ENCODE measurements at places on chromosomes 12 and 14.
A peak's percentile ranks its signal among the peaks of the same experiment; 100 is the strongest.

DNA sequence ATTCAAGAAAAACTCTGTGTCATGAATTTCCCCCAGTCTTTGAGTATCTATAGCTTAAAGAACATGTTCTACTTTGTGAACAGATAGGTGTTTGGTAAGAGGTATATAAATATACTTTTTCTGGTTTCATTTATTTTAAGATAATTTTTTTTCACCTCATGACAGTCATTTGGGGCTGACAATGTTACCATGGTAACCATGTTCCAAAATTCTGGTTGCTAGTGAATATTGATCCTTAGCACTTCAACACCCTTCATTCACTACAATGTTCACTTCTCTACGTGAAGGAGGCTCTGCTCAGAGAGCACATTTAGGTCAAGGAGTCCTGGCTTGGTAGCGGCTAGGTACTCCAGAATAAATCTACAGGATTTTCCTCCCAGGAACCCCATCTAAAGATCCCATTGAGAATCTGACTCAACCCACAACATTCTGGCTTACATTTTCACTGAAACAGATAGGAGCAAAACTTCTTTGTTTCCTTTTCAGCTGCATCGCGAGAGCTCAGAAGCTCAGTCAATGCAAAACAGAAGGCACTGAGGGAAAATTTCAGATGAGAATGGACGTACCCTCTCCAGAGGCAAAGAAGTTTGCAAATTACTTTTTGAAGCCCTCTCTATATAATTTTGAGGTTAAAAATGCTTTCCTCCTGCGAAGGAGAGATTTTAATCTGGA, 93.6 kb downstream of the ARF6 start:
- no peak for DNase-seq

GRCh38 chr12:83408851-83409250, 722.1 kb downstream of the TMTC2 start:
- no peak for DNase-seq

GRCh38 chr12:124082687-124083086, 109.7 kb downstream of the ZNF664 start:
- DNase-seq: no peak

DNA sequence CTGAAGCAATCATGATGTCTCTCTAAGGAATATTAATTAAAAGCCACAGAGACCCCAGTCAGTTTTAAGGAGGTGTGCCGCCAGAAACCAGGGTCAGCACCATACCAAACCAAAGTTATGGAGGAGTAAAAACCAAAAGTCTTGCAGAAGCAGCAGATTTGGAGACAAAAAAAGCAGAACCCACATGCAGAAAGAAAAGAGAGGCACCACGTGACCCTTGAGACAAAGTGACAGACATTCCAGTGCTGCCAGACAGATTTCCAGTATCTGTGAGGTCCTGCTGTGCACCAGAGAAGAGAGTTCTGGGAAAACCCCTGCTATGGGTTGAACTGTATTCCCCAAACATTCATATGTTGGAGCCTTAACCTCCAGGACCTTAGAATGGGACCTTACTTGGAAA, 59.7 kb downstream of the CAPZA3 start:
- DNase-seq: no peak

GRCh38 chr14:55803873-55804553, 224.0 kb downstream of the KTN1 start:
- no peak for DNase-seq

GRCh38 chr12:90484094-90484493, 470.9 kb downstream of the CCER1 start:
- DNase-seq: no peak

- peak; percentile 31 for DNase-seq
Measured at GRCh38 chr12:119989361-119989730, 310 bp downstream of the BICDL1 start.

- no peak for DNase-seq
Measured at GRCh38 chr12:116933091-116933490, 22.3 kb downstream of the FBXW8 start.

DNA sequence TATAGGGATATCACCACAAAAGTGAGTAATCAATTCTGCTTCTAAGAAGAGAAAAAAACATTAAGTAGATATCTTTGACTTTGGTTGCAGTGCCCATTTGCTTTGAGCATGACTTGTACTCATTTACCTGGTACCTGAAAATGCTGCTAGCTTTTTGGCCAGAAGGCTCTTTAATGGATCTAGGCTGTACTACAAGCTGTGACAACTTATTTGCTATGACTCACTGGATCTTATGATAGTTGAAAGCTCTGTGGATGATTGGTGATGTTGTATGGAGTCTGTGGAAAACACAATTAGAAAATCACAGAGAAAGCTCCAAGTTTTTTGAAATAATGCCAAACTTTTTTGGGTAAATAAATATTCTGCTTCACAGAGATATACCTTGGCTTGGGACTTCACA, 960.9 kb upstream of the FBXO33 start:
- DNase-seq: no peak

DNA sequence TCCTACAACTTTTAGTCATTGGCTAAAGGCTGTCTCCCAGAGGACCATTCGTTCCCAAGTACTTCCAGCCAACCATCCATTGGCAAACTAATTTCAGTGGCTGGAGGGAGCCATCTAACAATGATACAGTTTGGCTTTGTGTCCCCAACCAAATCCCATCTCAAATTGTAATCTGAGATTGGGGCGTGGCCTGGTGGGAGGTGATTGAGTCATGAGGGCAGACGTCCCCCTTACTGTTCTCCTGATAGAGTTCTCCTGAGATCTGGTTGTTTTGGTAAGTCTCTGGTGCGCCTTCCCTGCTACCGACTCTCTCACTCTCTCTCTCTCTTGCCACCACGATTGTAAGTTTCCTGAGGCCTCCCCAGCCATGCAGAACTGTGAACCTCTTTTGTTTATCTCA, 99.7 kb upstream of the FUT8 start:
- no peak for DNase-seq

- DNase-seq: no peak
Measured at GRCh38 chr12:111570084-111570961, 28.8 kb downstream of the ATXN2 start.

GRCh38 chr14:104537613-104537988, 42.0 kb upstream of the C14orf180 start:
- no peak for DNase-seq

DNA sequence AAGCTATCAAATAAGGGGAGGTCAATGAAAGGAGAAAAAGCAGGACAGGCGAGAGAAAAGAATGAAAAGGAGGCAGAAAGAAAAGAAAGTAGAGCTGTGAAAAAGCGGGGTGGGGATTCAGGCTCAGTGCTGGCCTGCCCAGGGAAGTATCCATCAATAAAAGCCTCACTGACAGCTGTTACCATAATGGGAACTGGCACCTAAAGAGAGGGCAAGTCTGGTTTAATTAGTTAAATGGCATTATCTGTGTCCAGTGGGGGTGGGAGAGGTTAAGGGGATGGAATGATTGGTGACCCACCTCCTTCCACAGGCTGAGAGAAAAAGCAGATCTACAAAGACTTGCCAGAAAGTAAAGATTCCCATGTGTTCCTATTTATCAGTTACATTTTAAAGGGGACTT, 7.4 kb downstream of the SALL2 start:
- DNase-seq: no peak

- DNase-seq: no peak
Measured at GRCh38 chr12:79452906-79453305, 237.9 kb downstream of the PAWR start.

DNA sequence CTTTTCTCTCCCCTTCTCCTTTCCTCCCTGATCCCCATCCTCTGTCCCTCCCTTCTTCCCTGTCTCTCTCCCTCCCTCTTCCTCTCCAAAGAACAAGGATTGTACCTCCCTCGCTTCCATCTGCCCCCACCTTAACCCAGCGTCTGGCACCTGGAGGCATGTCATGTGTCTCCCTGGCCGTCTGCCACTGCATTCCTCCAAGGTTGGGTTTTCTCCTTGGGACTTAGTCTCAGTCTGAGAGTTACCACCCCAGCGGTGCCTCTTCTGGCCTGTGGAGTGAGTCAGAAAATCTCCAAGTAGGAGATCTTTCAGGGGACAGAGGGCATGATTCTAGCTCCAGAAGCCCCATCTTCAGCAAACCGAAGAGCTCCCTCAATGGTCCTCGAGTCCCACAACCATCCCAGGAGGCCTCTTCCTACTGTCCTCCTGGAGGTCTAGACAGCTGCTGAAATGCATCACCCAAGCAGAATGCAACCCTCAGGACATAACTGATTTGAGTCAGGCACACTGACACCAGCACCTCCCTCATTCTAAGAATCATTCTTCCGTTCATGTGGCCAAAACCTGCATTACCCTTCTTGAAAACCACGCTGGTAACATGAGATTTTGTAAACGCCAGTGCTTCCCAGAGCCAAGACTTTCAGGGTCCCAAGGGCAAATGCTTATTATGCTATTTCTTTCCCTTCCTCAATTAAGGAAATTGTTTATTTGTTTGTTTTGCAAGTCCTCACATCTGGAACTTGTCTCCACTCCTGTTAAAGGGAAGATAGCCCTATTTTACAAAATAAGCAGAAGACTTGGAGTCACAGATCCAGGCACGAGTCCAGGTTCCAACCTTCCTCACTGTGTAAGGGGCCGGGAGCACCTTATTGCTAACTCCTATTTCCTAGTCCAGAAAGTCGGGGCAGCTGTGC, 463.2 kb downstream of the BCL11B start:
- DNase-seq: no peak

- peak; percentile 10 for DNase-seq
Measured at GRCh38 chr12:51827925-51828818, 20.3 kb downstream of the FIGNL2 start.

GRCh38 chr14:23431486-23431885, 4.0 kb downstream of the MYH7 start:
- DNase-seq: no peak

Data from nucleus accumbens (tissue), 56 donors.